ENCODE measurements at places on chromosomes 5 and 9. TPM values are rescaled to one million over a fixed set of nuclear protein-coding genes. Genes with fewer than 3 reads are reported as not detected.

Gene TXNDC8
- total RNA-seq, result not detected

Gene SPINK6
- total RNA-seq, result 1.9 TPM

Gene SHOC1
- total RNA-seq, result 0.09 TPM

Gene ZNF454
- total RNA-seq, result not detected

GRCh38 chr9:134271338-134272301 is 54.6 kb upstream of the RXRA start:
- DNase-seq, result no peak

DNA sequence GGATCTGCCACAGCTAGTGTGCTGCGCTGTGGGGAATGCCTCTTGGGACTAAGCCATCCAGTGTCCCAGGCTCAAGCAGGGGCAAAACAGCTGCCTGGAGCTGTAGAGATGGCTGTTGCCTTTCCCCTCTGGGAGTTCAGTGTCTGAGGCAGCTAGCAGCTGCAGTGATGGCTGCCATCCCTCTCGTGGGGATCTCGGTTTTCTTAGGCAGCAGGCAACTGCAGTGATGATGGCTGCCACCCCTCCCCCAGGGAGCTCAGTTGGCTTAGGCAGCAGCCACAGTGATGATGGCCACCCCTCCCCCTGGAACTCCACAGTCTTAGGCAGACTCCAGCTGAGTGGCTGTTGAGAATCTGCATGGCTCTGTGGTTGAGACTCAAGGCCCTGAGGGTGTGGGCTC is 1389.2 kb upstream of the NUDT12 start:
- no peak for DNase-seq

GRCh38 chr9:117465706-117466105 is 50.8 kb upstream of the ASTN2 start:
- DNase-seq, result no peak

DNA sequence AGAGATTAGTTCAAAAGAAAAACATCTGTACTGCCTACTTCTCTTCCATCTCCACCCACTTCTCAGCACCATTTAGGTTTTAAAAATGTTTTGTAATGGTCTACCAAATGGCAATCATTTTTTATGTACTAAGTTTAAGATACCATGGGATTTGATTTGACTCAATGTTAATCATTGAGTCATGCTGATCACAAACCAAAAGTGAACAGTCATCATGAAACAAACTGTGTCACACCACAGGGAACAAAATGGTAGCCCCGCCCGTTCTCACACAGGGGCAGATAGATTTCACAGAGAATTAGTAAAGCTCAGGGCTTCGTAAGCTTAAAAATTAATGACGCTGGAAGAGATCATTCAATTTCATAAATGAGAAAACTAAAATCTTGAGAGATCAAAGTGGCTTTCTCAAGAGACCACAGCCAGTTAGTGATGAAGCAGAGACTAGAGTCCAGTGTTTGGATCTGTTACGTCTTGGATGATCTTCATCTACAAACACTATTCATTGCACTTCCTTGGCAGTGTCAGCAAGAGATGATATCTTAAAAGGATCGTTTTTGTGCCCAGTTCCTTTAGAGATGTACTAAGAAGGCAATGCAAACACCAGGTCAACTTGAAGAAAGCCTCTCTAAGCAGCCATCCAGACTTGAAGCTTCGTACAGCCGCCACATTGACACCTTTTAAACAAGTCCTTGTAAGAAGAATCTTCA is 33.9 kb upstream of the TRIO start:
- DNase-seq, result peak; percentile 28
